Fibroblast of upper back skin (primary cell): ENCODE measurements at places on chromosomes 2 and 18.
A peak's percentile ranks its signal among the peaks of the same experiment; 100 is the strongest.

GRCh38 chr18:23560186-23560585 is 26.1 kb downstream of the NPC1 start:
- DNase-seq = no peak

GRCh38 chr18:78893281-78894032 is 86.2 kb upstream of the SALL3 start:
- DNase-seq = no peak

DNA sequence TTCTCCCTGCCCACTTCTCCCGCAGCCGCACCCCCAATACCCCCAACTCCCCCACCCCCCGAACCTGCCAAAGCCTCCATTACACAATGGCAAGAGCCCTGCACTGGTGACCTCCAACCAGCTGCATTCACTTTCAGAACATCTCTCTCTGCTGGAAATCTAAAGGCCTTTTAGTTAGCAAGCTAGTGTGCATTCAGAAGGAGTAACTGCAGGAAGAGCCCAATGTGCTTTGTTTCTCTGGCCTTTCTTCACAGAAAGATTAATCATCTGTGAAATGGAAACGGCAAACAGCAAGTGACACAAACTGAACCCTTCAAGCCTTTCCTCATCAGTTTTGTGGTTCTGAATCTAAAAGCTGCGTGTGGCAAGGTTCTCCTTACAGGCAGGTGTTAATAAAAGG is 124.2 kb downstream of the OLA1 start:
- DNase-seq = no peak

GRCh38 chr18:59767732-59768131 is 70.5 kb upstream of the CCBE1 start:
- peak; percentile 52 for DNase-seq

DNA sequence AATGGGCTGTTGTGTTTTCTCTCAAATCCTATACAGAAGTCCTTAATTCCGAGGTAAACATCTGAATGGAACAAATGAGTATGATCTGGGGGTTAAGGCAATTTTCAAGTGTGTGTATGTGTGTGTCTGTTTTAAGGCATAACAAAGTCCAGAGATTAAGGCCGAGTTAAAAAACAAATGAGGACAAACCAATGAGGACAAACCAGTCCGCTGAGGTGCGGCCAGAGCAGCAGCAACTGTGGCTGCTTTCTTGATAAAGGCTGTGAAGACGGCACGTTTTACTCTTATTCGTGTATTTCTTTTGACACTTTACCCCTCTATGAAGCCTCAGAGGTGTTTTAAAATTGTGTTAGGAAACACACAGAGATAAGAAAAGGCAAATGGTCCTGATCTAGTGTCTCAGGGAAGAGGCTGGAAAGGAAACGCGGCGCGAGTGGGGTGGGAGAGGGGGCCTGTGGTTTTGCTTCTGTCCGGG is 495 bp upstream of the GULP1 start:
- DNase-seq = no peak

GRCh38 chr18:27614951-27615844 is 430.1 kb upstream of the CHST9 start:
- no peak for DNase-seq
